ENCODE measurements at places on chromosomes 16 and 17. TPM values are rescaled to one million over a fixed set of nuclear protein-coding genes. Genes with fewer than 3 reads are reported as not detected.

Gene MT1A
- total RNA-seq, result not detected

Gene PRKCB
- total RNA-seq, result not detected

Gene PROCA1
- total RNA-seq, result 0.56 TPM

Gene SPATA33
- total RNA-seq, result 4.1 TPM

Gene ITGB3
- total RNA-seq, result 116 TPM

Gene PRSS33
- not detected for total RNA-seq

Gene SOCS7
- 8.3 TPM for total RNA-seq

Gene KRT16
- total RNA-seq, result 0.28 TPM

Gene VAT1L
- total RNA-seq, result 1.4 TPM

Gene GAS2L2
- 0.05 TPM for total RNA-seq

Gene KRTAP3-2
- total RNA-seq, result not detected

Gene PRAC1
- total RNA-seq, result not detected

Gene EPOP
- 0.65 TPM for total RNA-seq

Gene SDR42E2
- total RNA-seq, result not detected

Gene ZACN
- total RNA-seq, result not detected

Gene CD300E
- not detected for total RNA-seq

Gene UMOD
- not detected for total RNA-seq

Gene GPRC5C
- 1.8 TPM for total RNA-seq

Gene AXIN1
- 31.9 TPM for total RNA-seq

Gene ADAD2
- not detected for total RNA-seq

Gene ENPP7
- total RNA-seq, result not detected

Gene CSH1
- total RNA-seq, result not detected

Gene ZNF624
- total RNA-seq, result 3.9 TPM

Gene PRRT2
- not detected for total RNA-seq

Gene GALK1
- 66.5 TPM for total RNA-seq

Gene KRT25
- not detected for total RNA-seq

Gene KRT33A
- not detected for total RNA-seq

Gene NPIPB6
- total RNA-seq, result not detected

Gene CES5A
- total RNA-seq, result not detected

Gene KCNG4
- total RNA-seq, result not detected

Gene HOXB6
- total RNA-seq, result 11.9 TPM

Gene DNAAF1
- under 0.01 TPM for total RNA-seq

Gene KRTAP17-1
- total RNA-seq, result not detected

Gene ADORA2B
- 3.6 TPM for total RNA-seq

Gene ZG16
- total RNA-seq, result not detected

Gene CCDC78
- 0.65 TPM for total RNA-seq

Gene MPP2
- 0.34 TPM for total RNA-seq

Gene KRTAP9-4
- total RNA-seq, result not detected

Gene ABCA10
- total RNA-seq, result 0.88 TPM

Gene NXN
- total RNA-seq, result 123 TPM
